ENCODE measurements at places on chromosomes 5 and 9. TPM values are rescaled to one million over a fixed set of nuclear protein-coding genes. Genes with fewer than 3 reads are reported as not detected.

Gene PLAA
- 36.4 TPM for total RNA-seq

Gene GARIN3
- total RNA-seq = not detected

Gene TNFSF8
- total RNA-seq = not detected

Gene EFNA5
- total RNA-seq = 16.7 TPM

Gene SPATA31A7
- not detected for total RNA-seq

Gene HNRNPAB
- 408 TPM for total RNA-seq

Gene ADAMTSL1
- not detected for total RNA-seq

Gene NXNL2
- 1.3 TPM for total RNA-seq

DNA sequence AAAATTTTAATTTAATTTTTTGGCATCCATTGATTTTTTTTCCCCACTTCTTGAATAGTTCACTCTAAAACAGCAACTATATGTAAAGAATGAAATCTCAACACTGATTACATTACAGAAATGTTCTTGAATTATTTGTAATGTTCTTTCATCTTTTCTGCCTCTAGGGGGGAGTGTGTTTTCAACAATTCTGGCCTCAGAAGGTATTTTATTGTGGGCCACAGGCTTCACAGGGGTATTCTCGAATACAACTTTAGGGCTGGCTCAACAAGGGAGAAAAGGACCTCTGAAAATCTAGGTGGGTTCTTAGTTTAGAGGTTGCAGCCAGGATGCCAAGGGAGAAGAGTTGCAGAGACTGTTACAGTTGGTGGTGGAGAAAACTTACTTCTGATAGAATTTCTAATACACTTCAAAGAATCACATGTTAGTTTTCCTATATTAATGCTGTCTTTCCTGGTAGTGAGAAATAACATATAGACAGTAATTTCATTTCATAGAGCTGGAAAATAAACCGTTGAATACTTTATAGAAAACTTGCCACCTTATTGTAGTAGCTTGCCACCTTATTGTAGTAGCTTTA, 3.6 kb upstream of the NPR3 start:
- no peaks in the 10 kb centered on the region for H3K36me3 ChIP-seq
- no peak overlapping the region for H3K4me3 ChIP-seq
- DNase-seq = peak; percentile 60
- H3K4me1 ChIP-seq = peaks cover 4% of the 10 kb centered on the region
- H3K27ac ChIP-seq = no peak overlapping the region
- H3K27me3 ChIP-seq = peaks cover 21% of the 10 kb centered on the region

- peaks cover 13% of the 10 kb centered on the region for H3K27me3 ChIP-seq
- no peaks in the 10 kb centered on the region for H3K4me1 ChIP-seq
- H3K36me3 ChIP-seq = no peaks in the 10 kb centered on the region
- H3K27ac ChIP-seq = no peak overlapping the region
Measured at GRCh38 chr5:129342796-129343195, 117.3 kb upstream of the ADAMTS19 start.

GRCh38 chr5:88861231-88861630, 21.8 kb downstream of the MEF2C start:
- H3K4me3 ChIP-seq = no peak overlapping the region
- H3K36me3 ChIP-seq = no peaks in the 10 kb centered on the region
- no peak overlapping the region for H3K27ac ChIP-seq
- no peaks in the 10 kb centered on the region for H3K27me3 ChIP-seq
- H3K4me1 ChIP-seq = no peaks in the 10 kb centered on the region
- DNase-seq = no peak

- DNase-seq = peak; percentile 41
- H3K27ac ChIP-seq = no peak overlapping the region
- no peaks in the 10 kb centered on the region for H3K4me1 ChIP-seq
Measured at GRCh38 chr9:116767219-116767618, 80.1 kb downstream of the TRIM32 start.

DNA sequence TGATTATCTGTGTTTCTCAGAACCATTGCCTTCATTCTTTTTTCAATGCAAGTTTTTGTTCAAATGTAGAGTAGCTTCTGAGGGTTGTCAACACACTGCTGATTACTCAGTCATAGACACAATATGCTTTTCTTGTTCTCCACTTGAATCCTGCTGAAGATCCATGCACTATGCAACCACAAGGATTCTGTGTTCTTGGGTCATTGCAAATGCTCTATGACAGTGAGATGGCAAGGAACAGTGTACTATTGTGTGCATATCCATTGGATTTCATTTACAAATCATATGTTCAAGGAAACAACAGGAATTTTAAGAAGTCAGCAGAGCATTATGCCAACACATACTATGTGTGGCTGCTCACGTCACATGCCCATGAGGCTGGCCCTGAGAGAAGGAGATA, 1590.2 kb downstream of the EFNA5 start:
- H3K27me3 ChIP-seq = no peaks in the 10 kb centered on the region
- no peaks in the 10 kb centered on the region for H3K36me3 ChIP-seq
- H3K27ac ChIP-seq = no peak overlapping the region
- no peak for DNase-seq

DNA sequence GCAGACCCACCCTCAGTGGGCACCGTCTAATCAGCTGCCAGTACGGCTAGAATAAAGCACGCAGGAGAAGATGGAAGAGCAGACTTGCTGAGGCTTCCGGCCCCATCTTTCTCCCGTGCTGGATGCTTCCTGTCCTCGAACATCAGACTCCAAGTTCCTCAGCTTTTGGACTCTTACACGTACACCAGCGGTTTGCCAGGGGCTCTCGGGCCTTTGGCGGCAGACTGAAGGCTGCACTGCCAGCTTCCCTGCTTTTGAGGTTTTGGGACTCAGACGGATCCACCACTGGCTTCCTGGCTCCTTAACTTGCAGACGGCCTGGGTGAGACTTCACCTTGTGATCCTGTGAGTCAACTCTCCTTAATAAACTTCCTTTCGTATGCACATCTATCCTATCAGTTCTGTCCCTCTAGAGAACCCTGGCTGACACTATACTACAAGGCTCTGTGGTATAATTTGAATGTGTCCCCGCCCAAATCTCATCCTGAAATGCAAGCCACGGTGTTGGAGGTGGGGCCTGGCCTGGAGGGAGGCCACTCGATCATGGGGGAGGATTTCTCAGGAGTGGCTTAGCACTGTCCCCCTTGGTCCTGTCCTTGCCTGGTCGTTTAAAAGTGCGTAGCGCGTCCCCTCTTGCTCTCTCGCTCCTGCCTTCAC, 31.1 kb upstream of the NRARP start:
- H3K27ac ChIP-seq = no peak overlapping the region
- no peaks in the 10 kb centered on the region for H3K4me1 ChIP-seq
- H3K4me3 ChIP-seq = no peak overlapping the region
- no peak for DNase-seq
- peaks cover under 1% of the 10 kb centered on the region for H3K27me3 ChIP-seq
- H3K36me3 ChIP-seq = no peaks in the 10 kb centered on the region

- no peak for DNase-seq
- no peak overlapping the region for H3K27ac ChIP-seq
- peaks cover 3% of the 10 kb centered on the region for H3K4me1 ChIP-seq
- H3K4me3 ChIP-seq = no peak overlapping the region
Measured at GRCh38 chr5:109394806-109395205, 15.0 kb downstream of the PJA2 start.

GRCh38 chr5:2699231-2699630, 52.2 kb downstream of the IRX2 start:
- no peaks in the 10 kb centered on the region for H3K36me3 ChIP-seq
- DNase-seq = no peak
- no peak overlapping the region for H3K4me3 ChIP-seq
- no peaks in the 10 kb centered on the region for H3K4me1 ChIP-seq
- no peak overlapping the region for H3K27ac ChIP-seq

DNA sequence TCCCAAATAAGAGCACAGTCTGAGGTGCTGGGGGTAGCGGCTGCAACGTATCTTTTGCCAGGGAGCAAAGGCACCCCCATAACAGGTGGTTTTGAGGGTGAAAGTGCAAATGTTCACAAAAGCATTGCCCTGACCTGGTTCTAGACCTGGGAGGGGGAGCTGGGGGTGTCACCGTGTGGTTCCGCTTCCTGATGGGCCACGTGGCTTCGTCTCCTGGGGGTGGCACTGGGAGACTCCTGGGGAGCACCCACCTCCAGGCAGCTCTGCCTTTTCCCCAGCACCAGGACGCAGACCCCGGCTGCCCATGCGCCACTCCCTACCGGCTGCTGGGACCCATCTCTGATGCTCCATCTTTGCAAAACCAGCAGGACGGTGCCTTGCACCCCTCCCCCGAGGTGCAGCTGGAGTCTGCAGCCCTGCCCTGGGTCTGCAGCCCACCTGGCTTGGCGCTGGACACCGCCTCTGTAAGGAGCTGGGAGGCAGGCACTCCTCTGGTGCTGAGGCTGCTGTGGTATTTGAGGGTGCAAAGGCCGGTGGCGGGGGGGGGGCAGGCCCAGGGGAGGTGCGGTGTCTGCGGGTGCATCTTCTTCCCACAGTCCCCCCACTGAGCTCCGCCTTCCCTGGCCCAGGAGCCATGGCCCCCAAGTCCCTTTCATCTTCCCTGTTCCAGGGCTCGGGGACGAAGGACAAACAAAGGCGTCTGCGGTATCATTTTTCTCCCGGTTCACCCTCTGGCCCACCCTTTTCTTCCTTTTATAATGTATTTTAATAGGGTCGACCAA, 29.8 kb upstream of the RXRA start:
- no peak overlapping the region for H3K4me3 ChIP-seq
- H3K27me3 ChIP-seq = no peaks in the 10 kb centered on the region
- no peak for DNase-seq
- H3K27ac ChIP-seq = no peak overlapping the region

Data from A673 (cell line).